ENCODE measurements at places on chromosomes 13 and 19. TPM values are rescaled to one million over a fixed set of nuclear protein-coding genes. Genes with fewer than 3 reads are reported as not detected.

OVOL3 gene
- not detected for total RNA-seq

PDX1 gene
- total RNA-seq: not detected

ADPRHL1 gene
- 4.2 TPM for total RNA-seq

CADM4 gene
- 6.6 TPM for total RNA-seq

CBY2 gene
- total RNA-seq: not detected

ZNF285 gene
- total RNA-seq: 6.6 TPM

DNA sequence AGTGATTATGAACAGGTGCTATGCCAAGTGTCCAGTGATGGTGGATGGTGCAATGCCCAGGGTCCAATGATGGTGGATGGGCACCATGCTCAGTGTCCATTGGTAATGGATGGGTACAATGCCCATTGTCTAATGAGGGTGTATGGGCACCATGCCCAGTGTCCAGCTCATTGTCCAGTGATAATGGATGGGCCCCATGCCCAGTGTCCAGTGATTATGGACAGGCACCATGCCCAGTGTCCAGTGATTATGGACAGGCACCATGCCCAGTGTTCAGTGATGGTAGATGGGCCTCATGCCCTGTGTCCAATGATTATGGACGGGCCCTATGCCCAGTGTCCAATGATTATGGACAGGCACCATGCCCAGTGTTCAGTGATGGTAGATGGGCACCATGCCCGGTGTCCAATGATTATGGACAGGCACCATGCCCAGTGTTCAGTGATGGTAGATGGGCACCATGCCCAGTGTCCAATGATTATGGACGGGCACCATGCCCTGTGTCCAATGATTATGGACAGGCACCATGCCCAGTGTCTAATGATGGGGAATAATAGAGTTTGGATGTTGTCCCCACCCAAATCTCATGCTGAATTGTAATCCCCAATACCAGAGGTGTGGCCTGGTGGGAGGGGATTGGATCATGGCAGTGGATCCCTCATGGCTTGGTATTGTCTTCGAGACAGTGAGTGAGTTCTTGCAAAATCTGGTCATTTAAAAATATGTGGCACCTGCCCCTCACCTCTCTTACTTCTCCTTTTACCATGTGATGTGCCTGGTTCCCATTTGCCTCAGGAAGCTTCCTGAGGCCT is 87.8 kb downstream of the ANKRD10 start:
- DNase-seq: no peak

- no peak for DNase-seq
Observed at GRCh38 chr19:47071731-47072130, 23.3 kb upstream of the TMEM160 start.

- no peak for DNase-seq
Observed at GRCh38 chr19:30078381-30078910, 136.4 kb downstream of the URI1 start.

GRCh38 chr19:45123440-45123850 is 30.5 kb downstream of the PPP1R37 start:
- DNase-seq: peak; percentile 75

DNA sequence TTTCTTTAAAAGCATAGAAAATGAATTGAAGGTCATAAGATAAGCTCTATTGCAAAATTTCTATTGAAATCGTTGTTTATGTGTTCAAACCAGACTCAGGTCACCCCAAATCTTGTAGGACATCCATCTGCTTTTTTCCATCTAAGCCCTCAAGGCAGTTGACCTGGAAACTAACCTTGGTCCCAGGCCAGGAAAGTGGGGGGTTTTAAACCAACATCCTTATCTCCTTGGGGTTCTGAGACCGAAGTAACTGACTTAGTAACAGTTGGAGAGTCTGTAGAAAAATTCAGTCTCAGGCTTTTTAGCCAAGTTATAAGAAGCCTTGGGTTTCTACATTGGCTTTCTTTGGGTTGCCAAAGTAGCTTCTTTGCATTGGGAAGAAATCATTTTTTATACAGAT is 23.4 kb downstream of the ZNF507 start:
- DNase-seq: no peak

- no peak for DNase-seq
Observed at GRCh38 chr13:49954674-49955455, 18.7 kb upstream of the SPRYD7 start.

DNA sequence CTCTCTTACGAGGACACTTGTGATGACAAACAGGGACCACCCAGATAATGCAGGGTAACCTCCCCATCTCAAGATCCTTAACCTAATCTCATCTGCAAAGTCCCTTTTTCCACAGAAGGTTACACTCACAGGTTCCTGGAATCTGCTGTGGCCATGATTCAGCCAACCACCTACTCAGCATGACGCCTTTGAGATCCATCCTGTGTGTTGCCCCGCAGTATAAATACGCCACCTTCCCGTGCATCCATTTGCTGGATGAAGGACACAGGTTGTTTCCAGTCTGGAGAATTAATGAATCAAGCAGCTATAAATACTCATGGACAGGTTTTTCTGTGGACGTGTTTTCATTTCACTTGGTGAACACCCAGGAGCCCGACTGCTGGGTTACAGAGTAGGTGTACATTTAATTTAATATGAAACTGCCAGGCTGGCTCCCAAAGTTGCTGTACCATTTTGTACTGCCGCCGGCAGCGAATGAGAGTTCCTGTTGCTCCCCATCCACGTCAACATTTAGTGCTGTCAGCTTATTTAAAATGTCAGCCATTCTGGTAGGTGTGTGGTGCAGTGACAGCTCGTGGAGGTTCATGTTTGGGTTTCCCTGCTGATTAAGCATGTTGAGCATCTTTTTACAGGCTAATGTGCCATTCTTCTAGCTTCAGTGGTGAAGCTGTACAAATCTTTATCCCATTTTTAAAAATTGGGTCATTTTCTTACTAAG is 40.2 kb downstream of the ELL start:
- no peak for DNase-seq

GRCh38 chr13:111183087-111183645 is 68.1 kb downstream of the ARHGEF7 start:
- no peak for DNase-seq

GRCh38 chr19:48591021-48591420 is 15.5 kb upstream of the SPACA4 start:
- DNase-seq: no peak

- no peak for DNase-seq
Observed at GRCh38 chr19:2592824-2593223, 109.7 kb downstream of the GNG7 start.

GRCh38 chr19:7636317-7636690 is 606 bp upstream of the STXBP2 start:
- no peak for DNase-seq

GRCh38 chr19:9324584-9324962 is 594 bp downstream of the ZNF559 start:
- no peak for DNase-seq

GRCh38 chr13:49690133-49690994 is 922 bp downstream of the EBPL start:
- DNase-seq: no peak

- no peak for DNase-seq
Observed at GRCh38 chr19:18373407-18373891, 12.5 kb upstream of the GDF15 start.

GRCh38 chr13:22126433-22127021 is 455.7 kb downstream of the FGF9 start:
- no peak for DNase-seq

- no peak for DNase-seq
Observed at GRCh38 chr13:64453831-64454230, 2776.3 kb downstream of the PCDH9 start.

GRCh38 chr13:56563663-56564062 is 577.1 kb upstream of the PRR20A start:
- no peak for DNase-seq

GRCh38 chr19:36140304-36141038 is 605 bp downstream of the CAPNS1 start:
- DNase-seq: peak; percentile 65
